Testis (tissue), 5 donors: ENCODE measurements at places on chromosomes 1 and 21. TPM values are rescaled to one million over a fixed set of nuclear protein-coding genes. Genes with fewer than 3 reads are reported as not detected.
A peak's percentile ranks its signal among the peaks of the same experiment; 100 is the strongest.

AIRE gene
- 0.16 TPM for polyA plus RNA-seq

NR1I3 gene
- polyA plus RNA-seq: 0.57 TPM

OR2T33 gene
- polyA plus RNA-seq: not detected

TMEM82 gene
- polyA plus RNA-seq: not detected

CDC14A gene
- 55.9 TPM for polyA plus RNA-seq

LAMB3 gene
- 1.7 TPM for polyA plus RNA-seq

GRCh38 chr1:221470000-221470698 lies 271.7 kb downstream of the DUSP10 start:
- no peaks in the 10 kb centered on the region for H3K27me3 ChIP-seq
- no peak overlapping the region for H3K4me3 ChIP-seq
- no peak overlapping the region for H3K27ac ChIP-seq

- no peak for DNase-seq
- no peaks in the 10 kb centered on the region for H3K4me1 ChIP-seq
- no peak overlapping the region for H3K4me3 ChIP-seq
- H3K27me3 ChIP-seq: no peaks in the 10 kb centered on the region
These were observed 14.5 kb downstream of the PTGER3 start for GRCh38 chr1:71033136-71033535.

DNA sequence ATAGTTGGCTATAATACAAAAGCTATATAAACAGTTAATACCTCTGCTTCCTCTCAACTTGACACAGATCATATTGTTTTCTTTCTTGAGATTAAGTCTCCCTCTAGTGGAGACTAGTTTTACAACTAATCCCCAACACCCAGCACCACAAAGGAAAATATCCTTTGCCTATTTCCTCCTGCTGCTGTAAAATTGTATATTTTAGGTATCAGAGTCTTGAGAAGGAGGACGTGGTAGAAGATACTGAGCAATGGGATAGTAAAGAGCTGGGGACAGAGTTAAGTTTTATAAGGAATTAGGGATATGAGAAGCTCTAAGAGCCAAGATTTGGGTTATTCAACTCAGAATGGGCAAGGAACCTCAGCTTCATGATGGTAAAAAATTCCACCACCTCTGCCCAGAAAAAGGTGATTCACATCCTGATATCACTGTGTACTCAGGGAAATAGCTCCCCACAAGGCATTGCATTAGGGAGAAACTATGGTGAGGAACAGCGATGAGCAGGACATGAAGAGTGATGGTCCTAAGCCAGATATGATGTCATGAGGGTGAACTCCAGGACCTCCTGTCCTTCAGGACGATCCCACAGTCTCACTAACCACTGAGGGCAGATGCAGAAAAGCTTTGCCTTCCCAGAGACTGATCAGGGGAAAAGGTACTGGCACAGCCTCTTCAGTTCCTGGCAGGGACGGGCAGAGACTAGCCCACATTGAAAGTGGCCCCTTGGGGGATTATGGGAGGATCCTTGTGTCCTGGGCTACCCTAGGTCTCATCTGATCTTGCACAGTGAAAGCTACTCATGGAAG lies 14.7 kb upstream of the CFAP126 start:
- H3K27ac ChIP-seq: peak overlapping the region; percentile 53
- H3K36me3 ChIP-seq: no peaks in the 10 kb centered on the region

DNA sequence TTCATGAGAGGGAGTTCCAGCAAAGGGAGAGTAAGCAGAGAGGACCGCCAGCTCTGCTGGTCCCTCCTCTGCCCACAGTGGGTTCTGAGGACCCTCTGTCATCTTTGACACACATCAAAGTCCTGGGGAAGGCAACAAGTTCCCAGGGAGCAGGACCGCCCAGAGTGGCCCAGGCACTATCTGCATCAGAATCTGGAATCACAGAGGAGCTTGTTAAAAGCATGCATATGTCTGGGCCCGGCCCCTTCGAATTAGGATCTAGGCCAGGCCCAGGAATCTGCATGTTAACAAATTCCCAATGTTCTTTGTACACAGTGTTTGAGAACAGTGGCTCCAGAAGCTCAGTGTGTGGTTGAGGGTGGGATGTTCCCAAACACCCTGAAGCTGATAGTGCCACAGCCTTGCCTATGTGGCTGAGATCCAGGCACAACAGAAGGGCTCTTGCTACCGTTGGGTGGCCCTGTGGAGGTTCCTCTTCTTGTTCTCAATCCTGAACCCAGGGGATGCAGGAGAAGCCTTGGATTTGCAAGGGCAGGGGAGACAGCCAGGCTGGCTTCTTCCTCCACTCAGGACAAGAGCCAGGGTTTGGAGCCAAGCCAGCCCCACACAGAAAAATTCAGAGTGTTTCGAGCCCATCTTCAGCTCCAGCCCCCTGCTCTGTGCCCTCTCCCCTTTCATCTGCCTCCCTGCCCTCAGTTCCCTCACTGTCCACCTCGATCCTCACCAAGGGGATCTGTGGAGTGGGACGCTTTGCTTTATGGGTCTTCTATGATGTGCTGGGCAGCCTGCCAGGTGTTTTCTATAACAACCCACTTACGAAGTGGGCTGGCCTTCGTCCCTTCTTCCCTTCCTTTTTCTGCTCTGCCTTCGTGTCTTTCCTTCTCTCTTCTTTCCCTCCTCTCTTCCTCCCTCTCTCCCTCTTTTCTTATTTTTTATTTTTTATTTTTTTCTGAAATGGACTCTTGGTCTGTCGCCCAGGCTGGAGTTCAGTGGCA lies 129.0 kb upstream of the TMPRSS2 start:
- H3K4me3 ChIP-seq: no peak overlapping the region
- H3K27ac ChIP-seq: no peak overlapping the region
- no peaks in the 10 kb centered on the region for H3K27me3 ChIP-seq
- DNase-seq: no peak

- peaks cover 14% of the 10 kb centered on the region for H3K4me1 ChIP-seq
- H3K27me3 ChIP-seq: no peaks in the 10 kb centered on the region
- peak overlapping the region; percentile 48 for H3K27ac ChIP-seq
- peak; percentile 79 for DNase-seq
- no peak overlapping the region for H3K4me3 ChIP-seq
These were observed 6.4 kb downstream of the RPS6KC1 start for GRCh38 chr1:213057264-213058059.

- H3K4me1 ChIP-seq: no peaks in the 10 kb centered on the region
- no peak for DNase-seq
- H3K27me3 ChIP-seq: no peaks in the 10 kb centered on the region
- H3K4me3 ChIP-seq: no peak overlapping the region
These were observed 75.5 kb upstream of the ATP5PO start for GRCh38 chr21:33991133-33991532.

- DNase-seq: no peak
- no peak overlapping the region for H3K4me3 ChIP-seq
- H3K27me3 ChIP-seq: no peaks in the 10 kb centered on the region
- no peaks in the 10 kb centered on the region for H3K36me3 ChIP-seq
- no peak overlapping the region for H3K27ac ChIP-seq
- H3K4me1 ChIP-seq: no peaks in the 10 kb centered on the region
These were observed 78.9 kb downstream of the OBSCN start for GRCh38 chr1:228286505-228287417.

- H3K36me3 ChIP-seq: no peaks in the 10 kb centered on the region
- H3K27ac ChIP-seq: no peak overlapping the region
- DNase-seq: no peak
- no peaks in the 10 kb centered on the region for H3K27me3 ChIP-seq
- H3K4me3 ChIP-seq: no peak overlapping the region
- H3K4me1 ChIP-seq: no peaks in the 10 kb centered on the region
These were observed 81.9 kb downstream of the SLC25A24 start for GRCh38 chr1:108117945-108118902.

DNA sequence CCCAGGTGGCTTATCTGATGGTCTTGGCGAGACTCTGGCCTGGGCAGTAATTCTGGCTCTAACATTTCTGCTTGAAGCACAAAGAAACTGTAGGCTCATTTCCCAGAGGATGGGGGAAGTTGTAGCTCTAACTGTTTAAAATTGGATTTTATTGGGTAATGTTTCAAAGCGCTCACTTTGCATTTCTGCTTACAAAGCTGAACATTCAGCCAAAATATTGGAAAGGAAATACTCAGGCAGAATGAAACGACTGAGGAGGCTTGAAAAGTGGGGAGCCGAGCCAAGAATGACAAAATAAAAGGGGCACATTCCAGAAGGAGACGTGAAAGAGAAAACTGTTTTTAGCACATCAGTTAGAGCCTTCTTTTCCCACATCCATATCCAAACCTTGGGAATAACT lies 202.6 kb downstream of the GRIK1 start:
- no peaks in the 10 kb centered on the region for H3K36me3 ChIP-seq
- H3K4me1 ChIP-seq: no peaks in the 10 kb centered on the region
- H3K27ac ChIP-seq: no peak overlapping the region
- DNase-seq: no peak
- no peak overlapping the region for H3K4me3 ChIP-seq
- H3K27me3 ChIP-seq: no peaks in the 10 kb centered on the region

- no peaks in the 10 kb centered on the region for H3K27me3 ChIP-seq
- H3K4me3 ChIP-seq: no peak overlapping the region
- no peak overlapping the region for H3K27ac ChIP-seq
- H3K4me1 ChIP-seq: peaks cover 3% of the 10 kb centered on the region
- H3K36me3 ChIP-seq: no peaks in the 10 kb centered on the region
These were observed 404.4 kb downstream of the SIPA1L2 start for GRCh38 chr1:232225336-232226131.

DNA sequence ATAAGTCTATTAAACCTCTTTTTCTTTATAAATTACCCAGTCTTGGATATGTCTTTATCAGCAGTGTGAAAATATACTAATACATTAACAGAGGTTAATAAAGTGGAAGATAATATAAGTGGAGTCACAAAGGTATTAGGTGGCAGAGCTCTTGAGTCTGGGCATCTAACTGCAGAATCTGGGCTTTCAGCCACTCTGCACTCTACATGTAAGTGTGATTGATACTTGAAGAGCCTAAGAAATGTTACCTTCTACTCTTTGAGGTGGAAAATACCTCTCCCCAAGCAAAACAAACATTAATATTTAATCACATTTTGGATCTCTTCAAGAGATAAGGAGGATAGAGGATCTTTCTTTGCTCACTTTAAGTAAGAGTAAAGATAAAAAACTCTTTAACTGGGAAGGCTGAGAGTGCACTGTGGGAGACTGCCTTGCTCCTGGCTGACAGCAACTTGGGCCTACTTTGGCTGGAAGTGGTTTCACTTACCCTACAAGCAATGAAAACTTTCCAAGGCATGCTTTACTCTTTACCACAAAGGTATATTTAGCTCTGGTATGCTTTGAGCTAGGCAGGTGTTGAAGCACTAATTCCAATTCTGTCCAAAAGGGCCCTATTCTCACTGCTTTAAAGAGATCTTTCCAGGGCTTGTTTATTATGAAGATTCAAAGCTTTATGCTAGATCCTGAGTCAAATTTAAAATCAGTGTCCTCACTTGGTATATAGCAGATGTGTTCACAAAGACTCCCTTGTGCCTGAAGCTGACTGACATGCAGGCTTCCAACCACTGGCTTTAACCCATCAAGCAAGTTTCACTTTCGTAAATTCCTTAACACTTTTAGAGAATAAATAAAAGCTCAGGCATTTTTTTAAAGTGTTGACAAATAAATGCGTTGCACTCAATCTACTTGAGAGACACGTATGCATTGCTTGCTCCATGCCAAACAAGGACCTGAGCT lies 245.3 kb upstream of the ZP4 start:
- H3K4me3 ChIP-seq: no peak overlapping the region
- H3K36me3 ChIP-seq: no peaks in the 10 kb centered on the region
- no peaks in the 10 kb centered on the region for H3K27me3 ChIP-seq
- no peak overlapping the region for H3K27ac ChIP-seq

DNA sequence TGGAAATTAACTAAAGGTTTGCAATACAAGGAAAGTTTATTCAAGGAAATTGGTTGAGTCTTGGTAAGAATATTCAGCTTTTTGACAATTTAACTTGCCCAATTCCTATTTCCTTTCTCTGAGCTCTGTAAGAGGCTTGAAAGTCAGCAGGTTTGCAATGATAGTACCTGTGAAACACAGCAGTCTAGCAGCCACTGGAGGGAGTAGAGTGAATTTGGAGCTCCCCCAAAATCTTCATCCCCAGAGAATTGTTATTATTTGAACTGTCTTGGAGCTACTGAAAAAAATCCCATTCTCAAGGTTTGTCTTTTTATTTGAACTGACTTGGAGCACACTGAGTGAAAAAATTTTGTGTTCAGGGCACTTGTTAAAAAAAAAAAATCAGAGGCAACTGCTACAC lies 654.2 kb upstream of the PKN2 start:
- no peak for DNase-seq
- H3K36me3 ChIP-seq: no peaks in the 10 kb centered on the region
- H3K4me3 ChIP-seq: no peak overlapping the region
- no peak overlapping the region for H3K27ac ChIP-seq
- H3K27me3 ChIP-seq: no peaks in the 10 kb centered on the region

DNA sequence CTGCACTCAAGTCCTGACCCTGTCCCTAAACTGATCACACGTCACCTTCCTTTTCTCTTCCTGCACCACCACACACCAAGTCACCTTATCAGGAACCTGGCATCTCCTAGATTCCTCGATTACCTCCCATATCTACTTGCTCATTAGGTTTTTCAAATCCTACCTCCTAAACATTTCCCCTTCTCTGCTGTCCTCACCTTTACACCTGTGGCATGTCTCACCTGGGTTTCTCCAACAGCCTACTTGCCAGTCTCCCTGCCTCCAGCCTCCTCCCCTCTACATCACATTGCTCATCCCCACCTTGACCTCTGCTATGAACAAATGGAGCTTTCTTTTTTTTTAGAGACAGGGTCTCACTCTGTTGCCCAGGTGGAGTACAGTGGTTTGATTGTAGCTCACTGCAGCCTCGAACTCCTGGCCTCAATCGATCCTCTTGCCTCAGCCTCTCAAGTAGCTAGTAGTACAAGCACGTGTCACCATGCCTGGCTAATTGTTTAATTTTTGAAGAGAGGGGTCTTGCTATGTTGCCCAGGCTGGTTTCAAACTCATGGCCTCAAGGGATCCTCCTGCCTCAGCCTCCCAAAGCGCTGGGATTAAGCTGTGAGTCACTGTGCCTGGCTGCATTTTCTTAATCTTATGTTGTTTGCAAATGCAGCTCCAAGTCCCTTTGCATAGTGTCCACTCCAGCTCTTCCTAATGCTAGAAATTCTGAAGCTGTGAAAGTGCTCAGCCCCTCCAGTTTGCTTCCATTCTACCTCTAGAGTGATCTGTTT lies 6.3 kb downstream of the IGSF9 start:
- H3K27me3 ChIP-seq: no peaks in the 10 kb centered on the region
- no peak for DNase-seq
- H3K27ac ChIP-seq: no peak overlapping the region
- H3K4me1 ChIP-seq: peaks cover 3% of the 10 kb centered on the region
- H3K36me3 ChIP-seq: no peaks in the 10 kb centered on the region

DNA sequence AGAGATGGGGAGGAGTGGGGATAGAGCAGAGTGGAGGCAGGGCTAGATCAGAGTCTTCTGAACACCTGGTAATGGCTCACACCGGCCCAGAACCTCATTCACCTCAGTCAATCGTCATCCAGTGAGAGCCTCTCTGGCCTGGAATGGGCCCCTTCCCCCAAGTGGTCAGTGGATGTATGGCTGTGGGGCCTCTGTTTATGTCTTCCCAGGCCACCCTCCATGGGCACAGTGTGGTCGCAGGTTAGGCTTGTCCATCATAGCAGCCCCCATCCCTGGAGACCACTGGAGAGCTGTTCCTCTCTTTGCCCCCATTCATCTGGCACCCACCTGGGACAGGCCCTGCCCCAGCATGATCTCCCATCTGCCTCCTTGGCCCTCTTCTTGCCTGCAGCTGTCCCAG lies 29.6 kb upstream of the TENT5C start:
- DNase-seq: no peak
- no peak overlapping the region for H3K4me3 ChIP-seq
- no peaks in the 10 kb centered on the region for H3K27me3 ChIP-seq

GRCh38 chr1:153750026-153750995 lies 22.5 kb downstream of the INTS3 start:
- peak overlapping the region; percentile 89 for H3K27ac ChIP-seq
